ENCODE measurements at places on chromosomes 1 and 21. TPM values are rescaled to one million over a fixed set of nuclear protein-coding genes. Genes with fewer than 3 reads are reported as not detected.

The KRTAP7-1 gene
- total RNA-seq, result not detected

The TFAP2E gene
- 0.06 TPM for total RNA-seq

The NRDC gene
- total RNA-seq, result 59.6 TPM

The FABP3 gene
- total RNA-seq, result 5.1 TPM

DNA sequence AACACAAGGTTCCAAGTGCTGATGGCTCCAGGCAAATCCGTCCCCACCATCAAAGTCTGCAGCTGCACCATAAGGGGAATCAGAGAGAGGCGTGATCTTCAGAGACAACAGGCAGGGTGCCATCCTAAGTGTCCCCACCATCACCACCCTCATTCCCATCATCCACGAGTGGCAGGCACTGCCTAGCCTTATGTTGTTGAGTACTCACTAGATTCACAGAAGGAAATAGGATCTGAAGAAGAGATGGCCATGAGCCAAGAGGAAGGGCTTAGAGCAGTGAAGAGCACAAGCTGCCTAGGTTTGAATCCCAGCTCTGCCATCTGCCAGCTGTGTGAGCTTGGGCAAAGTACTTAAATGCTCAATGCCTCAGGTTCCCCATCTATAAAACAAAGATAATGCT, 207.3 kb upstream of the CSF3R start:
- no peak for DNase-seq

GRCh38 chr1:5342830-5343229, 649.4 kb downstream of the NPHP4 start:
- no peak for DNase-seq

- DNase-seq, result no peak
These were observed 8.5 kb downstream of the GPR3 start for GRCh38 chr1:27400963-27401341.

DNA sequence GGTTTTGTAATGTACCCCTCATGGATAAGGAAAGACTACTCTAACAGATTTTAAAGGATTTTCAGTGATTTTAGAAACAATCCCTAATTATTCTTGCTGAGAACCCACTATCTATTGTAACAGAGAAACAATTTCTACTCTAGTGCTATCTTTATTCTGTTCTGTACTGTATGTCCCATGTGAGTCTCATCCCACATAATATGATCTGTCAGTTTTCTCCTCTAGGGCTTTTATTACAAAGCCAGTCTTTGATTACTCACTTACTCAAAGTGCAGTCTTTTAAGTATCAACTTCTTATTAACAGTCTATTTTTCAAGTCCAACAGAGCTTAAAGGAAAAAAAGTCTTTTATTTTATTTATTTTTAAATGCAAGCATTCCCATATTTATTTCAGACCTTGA, 54.8 kb downstream of the CTH start:
- DNase-seq, result no peak

GRCh38 chr1:86828024-86828423, 85.9 kb downstream of the SELENOF start:
- no peak for DNase-seq

DNA sequence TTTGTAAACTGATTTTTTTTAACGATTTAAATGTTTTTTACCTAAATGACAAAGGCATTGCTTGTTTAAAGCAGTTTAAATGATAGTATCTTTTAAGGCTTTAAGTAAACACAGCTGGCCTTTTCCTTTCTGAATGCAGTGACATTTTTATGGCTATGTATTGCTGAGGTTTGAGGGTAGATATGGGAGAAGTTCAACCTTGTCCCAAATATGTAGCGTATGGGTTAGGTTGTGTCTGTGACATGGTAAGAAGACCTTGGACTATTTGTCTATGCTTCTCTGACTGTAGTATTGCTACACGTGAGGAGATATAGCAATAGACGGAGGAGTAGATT, 32.5 kb downstream of the PKNOX1 start:
- DNase-seq, result no peak

DNA sequence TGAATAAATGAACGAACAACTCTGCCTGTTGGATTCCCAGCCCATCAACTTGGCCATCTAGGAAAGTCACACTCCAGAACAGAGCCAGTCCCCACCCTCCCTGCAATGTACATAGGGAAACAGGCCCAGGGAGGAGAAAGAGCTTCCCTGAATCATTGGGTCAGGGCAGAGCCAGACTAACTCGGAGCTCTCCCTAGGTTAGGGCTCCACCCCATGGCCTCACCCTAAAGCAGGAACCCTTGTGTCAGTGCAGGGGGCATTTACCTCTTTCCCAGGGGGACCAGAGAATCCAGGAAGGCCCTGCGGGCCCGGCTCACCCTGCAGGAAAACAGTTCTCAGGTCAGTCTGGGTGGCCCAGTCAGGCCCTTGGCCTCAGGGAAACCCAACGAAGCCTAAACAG, 11.6 kb downstream of the COL9A2 start:
- DNase-seq, result no peak

Data from LHCN-M2 (cell line).